ENCODE measurements at places on chromosomes 7 and 10.

GRCh38 chr7:116495736-116496135, 3.8 kb upstream of the CAV2 start:
- no peak for DNase-seq

DNA sequence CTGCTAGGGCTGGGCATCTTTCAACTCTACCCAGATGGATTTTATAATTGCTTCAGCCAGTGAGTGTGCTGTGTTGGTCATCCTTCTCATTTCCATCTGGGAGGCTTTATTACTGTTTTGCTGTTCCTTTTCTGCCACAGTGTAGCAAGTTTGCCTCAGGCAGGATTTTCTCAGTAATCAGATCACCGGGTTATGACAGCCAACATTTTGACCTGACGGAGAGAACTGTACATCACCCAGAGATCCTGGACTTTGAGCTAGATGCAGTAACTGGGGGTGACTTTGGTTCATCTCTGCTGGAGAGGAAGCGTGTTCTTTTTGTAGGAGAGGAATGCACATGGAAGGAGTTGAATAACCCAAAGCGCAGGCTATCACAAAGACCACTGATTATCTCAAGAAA, 111.8 kb upstream of the AGR3 start:
- DNase-seq: no peak

GRCh38 chr7:41592794-41593193, 110.1 kb downstream of the INHBA start:
- DNase-seq: no peak

- DNase-seq: no peak
Observed at GRCh38 chr10:29130190-29130673, 158.6 kb upstream of the LYZL1 start.

GRCh38 chr7:32937344-32938174, 19.7 kb upstream of the FKBP9 start:
- DNase-seq: no peak

- no peak for DNase-seq
Observed at GRCh38 chr10:78634389-78634815, 434.4 kb upstream of the ZMIZ1 start.

- no peak for DNase-seq
Observed at GRCh38 chr7:29345590-29345989, 151.0 kb downstream of the CHN2 start.

GRCh38 chr7:107668296-107668695, 7.7 kb downstream of the SLC26A4 start:
- no peak for DNase-seq

GRCh38 chr7:47778153-47778661, 170.1 kb downstream of the PKD1L1 start:
- DNase-seq: no peak

GRCh38 chr7:44162179-44162578, 21.0 kb upstream of the MYL7 start:
- no peak for DNase-seq

DNA sequence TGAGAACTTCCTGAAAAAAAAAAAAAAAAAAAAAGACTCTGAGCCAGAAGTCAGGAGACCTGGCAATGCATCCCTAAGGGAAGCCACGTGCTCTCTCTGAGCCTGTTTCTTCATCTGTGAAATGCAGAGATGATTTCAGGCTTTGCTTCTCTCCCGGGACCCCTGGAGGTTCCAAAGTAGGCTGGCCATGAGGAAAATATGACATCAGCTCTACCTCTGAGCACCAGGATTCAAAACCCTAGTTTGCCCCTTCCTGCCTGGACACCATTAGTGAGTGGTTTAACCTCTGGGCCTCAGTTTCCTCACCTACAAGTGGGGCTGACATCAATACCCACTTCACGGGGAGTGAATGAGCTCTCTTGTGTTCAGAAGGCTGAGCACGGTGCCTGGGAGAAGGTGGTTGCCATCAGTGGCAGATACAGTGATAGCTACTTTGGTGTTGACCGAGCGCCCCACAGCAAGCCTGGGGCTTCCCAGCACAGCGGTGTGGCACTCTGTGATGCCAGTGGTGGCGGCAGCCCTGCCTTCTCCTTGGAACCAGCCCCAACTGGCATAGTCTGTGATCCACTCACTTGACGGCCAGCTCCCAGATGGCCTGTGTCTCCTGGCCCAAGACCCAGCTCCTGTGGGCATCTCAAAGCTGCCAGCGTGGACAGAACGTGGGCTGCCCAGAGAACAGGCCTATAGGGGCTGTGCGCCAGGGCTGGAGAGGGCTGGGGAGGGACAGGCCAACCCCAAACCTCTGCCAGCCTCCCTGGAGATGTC, 153.1 kb upstream of the UNC5B start:
- no peak for DNase-seq

GRCh38 chr10:100148353-100149211, 37.2 kb downstream of the ERLIN1 start:
- DNase-seq: no peak

- DNase-seq: no peak
Observed at GRCh38 chr7:116629051-116629463, 42.9 kb upstream of the MET start.

DNA sequence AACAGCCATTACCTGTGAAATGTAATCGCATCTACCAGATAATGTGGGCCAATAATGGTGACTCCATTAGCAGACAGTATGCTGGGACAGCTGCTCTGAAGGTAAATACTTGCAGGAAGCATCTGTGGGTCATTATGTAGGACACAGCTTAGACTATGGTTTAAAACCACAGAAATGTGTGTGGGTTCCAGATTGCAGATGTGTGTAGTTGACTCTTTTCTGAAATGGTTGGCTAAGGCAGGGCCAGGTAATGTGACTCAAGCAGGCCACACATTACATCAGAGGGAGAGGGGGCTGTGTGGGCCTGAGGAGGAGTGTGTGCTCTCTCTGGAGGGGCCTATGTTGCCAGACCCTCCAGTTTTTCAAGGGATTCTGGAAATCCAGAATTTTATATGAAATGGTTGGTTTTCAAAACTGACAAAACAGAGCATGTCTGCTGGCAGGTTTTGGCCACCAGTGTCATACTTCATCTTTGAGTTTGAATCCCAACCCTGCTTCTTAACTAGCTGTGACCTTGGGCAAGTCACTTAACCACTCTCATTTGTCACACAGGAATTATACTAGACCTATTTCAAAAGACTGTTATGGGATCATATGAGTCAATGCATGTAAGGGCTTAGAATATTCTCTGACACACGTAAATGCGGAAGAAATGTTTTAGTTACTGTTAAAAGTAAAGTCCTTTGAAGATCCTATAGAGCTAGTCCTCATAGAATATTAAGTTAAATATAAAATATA, 64.5 kb downstream of the MCMBP start:
- DNase-seq: no peak

DNA sequence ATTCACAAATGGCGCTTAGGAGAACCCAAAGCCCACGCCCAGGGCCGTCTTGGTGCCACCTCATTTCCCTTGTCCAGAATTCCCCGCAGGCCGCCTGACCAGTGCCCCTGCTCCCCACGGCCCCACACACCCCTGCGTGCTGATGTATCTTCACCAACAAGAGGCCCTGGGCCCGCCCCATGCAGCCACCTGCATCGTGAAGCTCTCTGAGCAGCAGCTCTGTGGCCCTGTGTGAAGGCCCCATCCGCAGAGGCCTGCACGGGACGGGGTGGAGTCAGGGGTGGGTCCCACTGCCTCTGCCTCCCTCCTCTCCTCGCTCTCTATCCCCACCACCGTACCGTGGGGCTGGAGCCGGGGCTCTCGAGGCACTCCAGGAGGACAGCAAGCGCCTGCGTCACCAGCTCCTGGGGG, 14.7 kb downstream of the BRAT1 start:
- DNase-seq: no peak

DNA sequence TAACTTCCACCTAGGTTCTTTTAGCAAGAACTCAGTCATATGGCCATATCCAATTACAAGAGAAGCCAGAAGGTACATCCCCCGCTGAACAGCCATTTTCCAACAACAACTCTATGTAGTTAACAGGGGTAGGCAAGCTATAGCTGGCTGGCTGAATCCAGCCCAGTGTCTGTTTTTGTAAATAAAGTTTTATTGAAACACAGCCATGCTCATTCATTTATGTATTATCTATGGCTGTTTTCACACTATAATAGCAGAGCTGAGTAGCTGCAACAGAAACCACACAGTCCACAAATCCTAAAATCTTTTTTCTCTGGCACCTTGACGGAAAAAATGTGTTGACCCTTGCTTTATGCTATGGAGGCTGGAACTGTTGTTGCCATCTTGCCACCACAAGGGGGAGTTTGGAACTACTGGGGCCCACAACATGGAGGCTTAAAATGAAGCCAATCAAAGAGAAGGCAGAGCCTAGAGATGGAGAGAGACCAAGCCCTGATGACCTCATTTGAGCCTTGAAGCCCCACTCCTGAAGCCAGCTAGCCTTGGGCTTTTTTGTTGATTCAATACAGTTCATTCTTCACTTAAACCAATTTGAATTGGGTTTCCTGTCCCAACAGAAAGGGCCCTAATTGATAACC, 33.3 kb upstream of the XPNPEP1 start:
- DNase-seq: no peak

DNA sequence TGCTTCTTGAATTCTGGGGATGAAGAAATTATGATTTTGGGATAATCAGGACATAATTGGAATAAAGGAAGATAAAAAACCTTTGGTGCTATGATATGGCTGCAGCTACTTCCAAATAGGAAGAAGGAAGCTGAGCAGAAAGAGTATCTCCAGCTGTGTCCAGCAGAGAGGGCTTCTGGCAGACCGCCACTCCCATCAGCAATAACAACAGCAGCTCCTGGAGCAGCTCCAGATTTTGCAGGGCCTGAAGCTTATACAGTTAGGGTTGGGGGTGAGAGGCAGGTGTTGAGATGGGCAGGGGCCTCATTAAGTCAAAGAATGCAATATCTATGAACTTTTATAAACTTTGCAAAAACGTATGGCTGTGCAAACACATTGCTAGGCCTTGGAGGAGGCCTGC, 62.3 kb downstream of the C10orf120 start:
- DNase-seq: no peak

DNA sequence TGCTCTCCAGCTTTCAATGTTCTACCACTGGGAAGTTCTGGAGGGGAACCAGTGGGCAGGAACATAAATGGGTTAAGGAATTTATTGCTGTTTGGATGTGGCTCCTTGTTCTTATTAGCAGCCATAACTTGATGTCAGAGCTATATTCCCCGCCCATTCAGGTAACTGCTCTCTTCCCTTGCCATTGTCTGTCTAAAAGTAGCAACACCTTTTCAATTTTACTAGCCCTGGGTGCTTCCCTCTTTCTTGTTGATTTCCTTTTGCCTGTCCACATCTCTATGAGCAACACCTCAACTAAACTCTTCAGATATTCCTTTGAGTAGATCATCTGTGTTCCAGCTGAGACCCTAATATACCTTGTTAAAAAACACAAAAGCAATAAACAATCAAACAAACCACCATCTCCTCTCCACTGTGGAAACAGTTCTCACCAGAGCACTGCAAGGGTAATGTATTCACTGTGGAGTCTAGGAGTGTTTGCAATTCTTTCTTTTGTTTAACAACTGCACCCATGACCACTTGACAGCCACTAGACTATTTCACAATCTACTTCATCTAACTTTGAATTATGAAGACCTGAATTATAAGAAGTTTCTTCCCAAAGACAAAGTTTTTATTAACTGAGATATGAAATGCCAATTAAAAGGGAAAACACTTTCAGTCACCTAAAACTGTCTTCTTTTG, 436.7 kb downstream of the IPMK start:
- no peak for DNase-seq

DNA sequence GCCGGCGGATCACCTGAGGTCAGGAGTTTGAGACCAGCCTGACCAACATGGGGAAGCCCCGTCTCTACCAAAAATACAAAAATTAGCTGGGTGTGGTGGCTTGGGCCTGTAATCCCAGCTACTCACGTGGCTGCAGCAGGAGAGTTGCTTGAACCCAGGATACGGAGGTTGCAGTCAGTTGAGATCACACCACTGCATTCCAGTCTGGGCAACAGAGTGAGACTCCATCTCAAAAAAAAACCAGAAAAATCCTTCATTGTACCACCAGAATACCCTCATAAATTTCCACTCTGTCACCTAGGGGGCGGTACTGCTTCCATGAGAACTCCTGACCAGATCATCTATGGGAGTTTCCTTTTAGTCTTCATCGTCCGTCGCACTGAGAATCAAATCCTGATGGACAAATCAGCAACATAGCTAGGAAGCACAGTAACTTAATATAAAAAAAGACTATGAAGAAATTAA, 225.8 kb upstream of the KLF14 start:
- no peak for DNase-seq

DNA sequence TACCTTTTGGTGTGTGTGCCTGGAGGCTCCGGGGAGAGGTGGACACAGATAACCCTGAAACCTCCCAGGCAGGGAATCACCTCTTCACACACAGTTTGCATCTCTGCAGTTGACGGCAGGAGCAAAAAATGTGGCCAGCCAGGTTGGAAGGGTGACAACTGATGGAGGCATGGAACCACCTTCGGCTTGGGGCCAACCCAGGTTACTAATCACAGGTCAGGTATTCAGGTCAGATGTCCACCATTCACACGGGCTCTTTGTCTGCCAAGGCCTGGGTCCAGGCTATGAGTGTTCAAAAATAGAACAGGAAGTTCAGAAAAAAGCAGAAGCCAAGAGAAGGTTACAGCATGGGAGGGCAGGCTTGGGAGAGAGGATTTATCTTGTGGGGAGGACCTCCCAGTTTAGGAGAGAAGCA, 137.2 kb upstream of the EFCAB10 start:
- no peak for DNase-seq

DNA sequence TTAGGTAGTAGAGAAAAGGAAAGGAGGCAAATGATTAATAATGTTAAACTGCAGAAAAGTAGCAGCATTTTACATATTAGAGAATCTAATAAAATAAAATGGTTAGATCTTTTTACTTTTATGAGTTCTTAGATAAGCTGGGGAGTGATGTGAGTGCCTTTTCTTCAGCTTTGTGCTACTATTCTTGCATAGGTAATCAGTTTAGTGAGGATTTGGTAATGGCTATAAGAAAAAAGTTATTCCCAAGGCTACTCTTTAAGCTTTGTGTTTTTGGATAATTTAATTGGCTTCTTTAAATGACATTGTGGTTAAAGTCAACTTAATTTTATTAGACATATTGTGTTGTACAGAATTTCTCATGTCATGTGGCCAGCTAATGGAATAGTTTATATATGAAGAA, 3.7 kb downstream of the KCND2 start:
- DNase-seq: no peak

- no peak for DNase-seq
Observed at GRCh38 chr7:103025341-103025740, 49.3 kb downstream of the FBXL13 start.

All from stimulated activated CD8-positive, alpha-beta memory T cell treated with anti-CD3 and anti-CD28 coated beads, Interleukin-15, amount 100 ng/mL, for 4 hours (primary cell).